Activated naive CD4-positive, alpha-beta T cell (primary cell): ENCODE measurements at places on chromosomes 6 and 20.

DNA sequence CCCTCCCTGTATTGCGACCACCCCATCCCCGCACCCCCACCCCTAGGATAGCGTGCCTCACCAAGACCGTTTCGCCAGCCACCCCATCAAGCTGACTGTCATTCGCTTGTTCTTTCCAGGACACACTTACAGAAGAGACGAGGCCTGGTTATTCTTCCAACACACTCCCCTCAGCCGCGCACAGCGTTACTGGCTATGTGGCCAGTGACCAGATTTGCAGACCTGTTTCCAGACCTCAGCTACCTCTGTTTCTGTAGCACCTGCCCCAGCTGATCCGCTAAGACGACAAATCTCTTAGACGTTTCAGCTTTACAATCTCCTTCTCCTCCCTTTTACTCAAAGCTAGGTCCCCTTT lies 26.1 kb downstream of the HLA-F start:
- DNase-seq, result no peak

DNA sequence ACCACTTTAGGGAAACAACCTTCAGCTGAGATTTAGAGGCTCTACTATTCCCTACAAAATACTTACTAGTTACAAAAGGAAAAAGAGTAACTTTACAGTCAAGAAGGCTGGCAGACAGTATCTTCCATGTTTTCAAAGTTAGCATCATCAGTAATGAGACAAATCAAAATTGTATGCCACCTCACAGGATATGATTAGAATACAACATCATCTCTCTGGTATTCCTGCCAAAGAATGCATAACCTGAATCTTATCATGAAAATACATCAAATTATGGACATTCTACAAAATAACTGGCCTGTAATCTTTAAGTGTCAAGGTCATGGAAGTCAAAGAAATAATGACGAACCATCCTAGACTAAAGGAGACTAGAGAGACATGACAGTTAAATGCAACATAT lies 38.4 kb downstream of the CDK5RAP1 start:
- DNase-seq, result no peak

DNA sequence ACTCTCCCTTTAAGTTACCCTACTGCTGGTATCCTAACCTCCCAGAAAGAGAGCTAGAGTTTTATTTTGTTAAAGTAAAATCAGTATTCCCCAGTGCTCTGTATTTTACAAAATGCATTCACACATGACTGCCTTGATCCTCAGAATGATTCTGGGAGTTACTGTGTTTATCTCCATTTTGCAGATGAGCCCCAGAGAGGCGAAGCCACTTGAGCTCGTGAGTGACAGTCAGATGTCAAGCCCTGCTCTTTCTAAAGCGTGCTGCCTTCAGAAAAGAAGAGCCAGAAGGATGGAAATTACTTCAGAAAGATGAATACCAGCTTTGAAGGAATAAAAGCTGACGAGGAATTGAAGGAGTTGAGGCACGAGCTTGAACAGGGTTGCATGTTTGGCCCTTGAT lies 14.1 kb upstream of the OSER1 start:
- DNase-seq, result no peak

DNA sequence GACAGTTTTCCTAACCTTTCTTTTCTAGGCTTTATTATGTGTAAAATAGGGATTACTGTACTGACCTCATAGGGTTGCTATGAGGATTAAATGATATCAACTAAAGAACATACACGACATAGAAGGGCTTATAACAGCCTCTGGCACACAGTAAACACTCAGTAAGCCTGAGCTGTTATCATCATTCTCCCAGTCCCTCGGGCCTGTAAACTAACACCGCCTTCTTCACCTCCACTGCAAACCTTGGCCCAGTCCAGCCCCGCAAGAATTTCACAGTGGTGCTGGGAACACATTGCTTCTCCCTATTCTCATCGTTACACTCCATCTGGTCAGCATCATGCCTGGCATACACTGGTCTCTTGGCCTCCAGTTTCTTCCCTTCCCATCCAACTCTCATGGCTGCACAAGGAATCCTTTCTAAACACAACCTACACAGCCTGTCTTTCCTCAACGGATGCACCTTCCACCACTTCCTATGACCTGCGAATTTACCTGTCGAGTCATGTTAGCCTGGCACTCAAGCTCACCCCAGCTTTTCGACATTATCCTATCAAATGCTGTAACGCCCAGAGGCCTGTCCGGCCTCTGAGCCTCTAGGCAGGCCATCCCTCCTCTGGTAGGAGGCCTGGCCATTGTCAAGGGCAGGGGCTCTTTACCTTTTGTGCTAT lies 92.1 kb downstream of the FYN start:
- no peak for DNase-seq

DNA sequence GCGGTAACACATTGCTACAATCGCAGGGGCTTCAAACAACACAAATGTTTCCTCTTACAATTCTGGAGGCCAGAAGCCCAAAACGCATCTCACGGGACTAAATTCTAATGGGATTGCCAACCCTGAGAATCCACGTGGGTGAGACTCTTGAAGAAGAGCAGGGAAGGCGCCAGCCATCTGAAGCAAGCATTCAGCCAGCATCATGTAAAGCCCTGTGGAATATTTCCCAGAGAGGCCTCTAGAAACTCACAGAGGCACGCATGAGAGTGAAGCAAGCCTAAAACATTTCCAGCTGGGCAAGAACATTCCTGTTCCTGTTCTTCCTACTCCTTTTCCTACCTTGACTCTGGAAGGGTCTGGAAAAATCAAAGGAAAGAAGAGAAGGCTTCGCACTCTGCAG lies 19.6 kb upstream of the FNDC1 start:
- no peak for DNase-seq

DNA sequence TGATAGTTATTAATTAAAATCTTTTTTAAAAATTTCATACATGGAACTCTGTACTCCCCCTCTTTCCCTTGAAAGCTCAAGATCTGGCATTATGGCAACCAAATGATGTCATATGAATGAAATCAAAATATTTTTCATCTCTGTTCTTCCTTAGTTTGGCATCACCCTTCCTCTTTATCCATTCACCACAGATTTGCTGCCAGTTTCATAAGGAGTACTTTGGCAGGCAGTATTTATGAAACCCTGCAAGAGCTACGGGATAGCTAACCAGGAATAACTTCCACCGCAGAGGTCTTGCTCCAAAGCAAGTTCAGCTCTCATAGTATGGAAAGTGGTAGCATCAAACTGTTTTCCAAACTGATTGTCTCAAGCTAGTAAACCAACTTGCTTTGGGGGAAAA lies 113.9 kb upstream of the DOK5 start:
- no peak for DNase-seq

DNA sequence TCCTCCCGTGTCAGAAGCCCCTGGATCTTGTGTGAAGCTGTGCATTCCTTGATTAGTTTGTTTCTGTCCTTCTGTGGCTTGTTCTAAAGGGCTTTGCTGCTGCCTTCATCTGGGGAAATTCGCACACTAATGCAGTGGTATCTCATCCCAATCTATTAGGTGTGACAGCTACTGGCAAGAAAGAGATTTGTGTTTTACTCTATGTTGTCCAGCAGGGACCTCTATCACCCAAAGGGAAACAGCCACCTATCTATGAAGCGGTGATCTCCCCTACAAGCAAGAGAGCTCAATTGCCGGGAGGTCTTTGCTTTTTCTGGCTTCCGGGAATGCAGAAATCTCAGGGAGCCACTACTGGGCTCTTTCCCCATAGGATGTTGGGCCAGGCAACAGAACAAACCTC lies 151.8 kb downstream of the NRN1 start:
- no peak for DNase-seq

- DNase-seq, result no peak
These were observed 32.2 kb downstream of the CD83 start for GRCh38 chr6:14149739-14150130.

DNA sequence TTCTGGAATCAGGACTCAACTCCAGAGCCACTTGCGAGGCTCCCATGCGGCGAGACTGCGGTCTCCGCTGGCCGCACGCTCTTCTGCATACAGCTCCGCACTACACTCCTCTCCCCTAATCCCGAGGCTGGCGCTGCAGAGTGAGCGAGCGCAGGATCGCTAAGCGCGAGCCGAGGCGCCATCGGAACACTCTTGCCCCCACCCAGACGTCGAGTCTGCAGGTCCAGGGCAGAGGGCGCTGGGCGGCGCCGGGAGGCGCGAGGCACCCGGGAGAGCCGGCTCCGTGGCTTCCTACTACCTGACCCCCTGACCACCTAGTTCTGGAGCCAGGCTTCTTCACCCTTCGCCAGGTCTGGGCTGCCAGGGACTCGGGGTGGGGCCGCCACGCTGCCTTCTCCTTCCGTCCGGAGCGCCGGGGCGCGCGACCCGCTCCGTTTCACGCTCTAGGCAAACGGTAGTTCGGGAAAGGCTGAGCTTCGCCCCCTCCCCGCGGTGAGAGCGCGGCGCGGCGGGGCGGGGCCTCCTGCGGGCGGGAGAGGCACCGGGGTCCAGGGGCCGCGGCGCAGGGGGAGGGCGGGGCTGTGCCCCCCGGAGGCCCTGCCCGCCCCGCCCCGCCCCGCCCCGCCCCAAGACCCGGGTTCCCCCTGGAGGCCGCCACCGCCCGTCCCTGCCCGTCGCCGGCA lies 5.4 kb upstream of the TUBB2A start:
- DNase-seq, result no peak

DNA sequence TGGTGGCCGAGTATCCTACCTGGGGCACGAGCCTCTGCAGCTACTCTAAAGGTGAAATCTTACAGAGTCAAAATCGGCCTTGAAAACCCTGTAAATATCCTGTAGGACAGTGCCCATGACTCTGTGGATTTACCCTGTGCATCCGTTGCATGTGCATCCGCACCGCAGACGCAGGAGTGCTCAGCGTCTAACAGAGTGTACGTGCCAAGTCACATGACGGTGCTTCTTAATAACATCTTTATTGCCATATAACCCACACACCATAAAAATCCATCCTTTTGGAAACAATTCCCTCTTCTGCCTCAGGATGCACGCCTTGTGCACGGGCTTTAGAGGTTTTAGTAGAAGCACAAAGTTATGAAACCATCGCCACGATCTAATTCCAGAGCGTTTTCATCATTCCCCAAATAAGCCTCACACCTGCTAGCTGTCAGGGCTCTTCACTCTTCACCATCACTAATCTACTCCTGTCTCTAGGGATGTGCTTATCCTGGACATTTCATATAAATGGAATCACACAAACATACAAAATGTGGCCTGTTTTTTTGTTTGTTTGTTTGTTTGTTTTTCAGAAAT lies 384.5 kb upstream of the SULF2 start:
- no peak for DNase-seq
